ENCODE measurements at places on chromosomes 5 and 9.

- peak; percentile 86 for DNase-seq
These were observed 1166.8 kb downstream of the MAT2B start for GRCh38 chr5:164672205-164672604.

GRCh38 chr9:131275332-131276093 is 797 bp downstream of the FAM78A start:
- no peak for DNase-seq

DNA sequence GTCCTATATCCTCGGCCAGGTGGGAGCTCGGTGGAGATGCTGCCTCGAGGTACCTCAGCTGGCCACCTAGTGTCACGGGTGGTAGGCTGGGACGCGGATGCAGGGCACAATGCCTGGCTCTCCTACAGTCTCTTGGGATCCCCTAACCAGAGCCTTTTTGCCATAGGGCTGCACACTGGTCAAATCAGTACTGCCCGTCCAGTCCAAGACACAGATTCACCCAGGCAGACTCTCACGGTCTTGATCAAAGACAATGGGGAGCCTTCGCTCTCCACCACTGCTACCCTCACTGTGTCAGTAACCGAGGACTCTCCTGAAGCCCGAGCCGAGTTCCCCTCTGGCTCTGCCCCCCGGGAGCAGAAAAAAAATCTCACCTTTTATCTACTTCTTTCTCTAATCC is 2.0 kb downstream of the PCDHGC3 start:
- DNase-seq: no peak

GRCh38 chr9:131272212-131272611 is 4.1 kb downstream of the FAM78A start:
- no peak for DNase-seq

DNA sequence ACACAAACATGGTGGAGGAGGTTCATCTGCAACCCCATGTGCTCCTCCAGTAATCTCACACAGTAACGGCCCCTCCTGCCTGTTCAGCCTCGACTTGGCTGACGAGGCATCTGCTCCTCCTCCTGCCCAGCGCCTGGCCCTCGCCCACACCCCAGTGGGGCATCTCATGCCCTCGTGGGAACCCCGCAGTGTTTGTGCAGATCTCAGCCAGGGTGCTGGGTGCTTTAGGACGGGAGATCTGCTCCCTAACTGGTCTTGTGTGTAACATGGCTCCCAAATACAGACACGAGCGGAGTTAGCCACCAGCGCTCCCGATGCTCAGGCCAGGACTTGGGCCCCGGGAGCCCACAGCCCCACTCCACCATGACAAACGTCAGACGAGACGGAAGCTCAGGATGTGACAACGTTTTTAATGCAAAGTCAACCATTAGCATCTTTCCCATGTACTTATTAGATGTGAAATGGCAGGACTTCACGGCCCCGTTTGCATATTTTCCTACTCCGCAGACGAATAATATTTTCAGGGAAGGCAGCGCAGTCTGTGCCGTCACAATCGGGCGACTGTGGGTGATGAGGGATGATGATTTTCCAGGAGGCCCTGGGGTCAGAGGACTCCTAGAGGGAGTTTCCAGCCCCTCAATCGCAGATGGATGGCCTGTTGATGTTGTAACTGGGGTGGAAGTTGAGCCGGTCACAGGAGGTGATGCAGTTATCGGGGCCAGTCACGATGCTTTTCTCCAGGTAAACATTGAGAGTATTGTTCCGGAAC is 5.5 kb upstream of the MRPS2 start:
- no peak for DNase-seq

- no peak for DNase-seq
These were observed 134.2 kb downstream of the CDH10 start for GRCh38 chr5:24510523-24510988.

GRCh38 chr9:120845255-120845654 is 2.5 kb upstream of the PSMD5 start:
- DNase-seq: no peak

DNA sequence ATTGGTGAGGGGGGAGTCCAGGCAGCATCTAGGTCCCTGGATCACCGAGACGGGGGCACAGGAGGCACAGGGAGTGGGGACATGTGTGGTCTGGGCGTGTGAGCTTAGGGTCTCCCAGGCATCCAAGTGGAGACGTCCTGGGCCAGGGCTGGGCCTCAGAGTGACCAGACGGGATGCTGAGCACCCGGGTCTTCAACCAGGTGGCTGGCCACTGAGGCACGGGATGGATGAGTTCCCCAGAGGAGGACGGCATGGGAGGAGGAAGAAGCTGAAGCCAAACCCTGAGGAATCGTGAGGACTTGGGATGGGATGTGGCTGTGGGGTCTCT is 88.0 kb downstream of the LMX1B start:
- DNase-seq: no peak

- DNase-seq: peak; percentile 73
These were observed 721.0 kb downstream of the NR2F1-AS1 start for GRCh38 chr5:92860061-92860460.

DNA sequence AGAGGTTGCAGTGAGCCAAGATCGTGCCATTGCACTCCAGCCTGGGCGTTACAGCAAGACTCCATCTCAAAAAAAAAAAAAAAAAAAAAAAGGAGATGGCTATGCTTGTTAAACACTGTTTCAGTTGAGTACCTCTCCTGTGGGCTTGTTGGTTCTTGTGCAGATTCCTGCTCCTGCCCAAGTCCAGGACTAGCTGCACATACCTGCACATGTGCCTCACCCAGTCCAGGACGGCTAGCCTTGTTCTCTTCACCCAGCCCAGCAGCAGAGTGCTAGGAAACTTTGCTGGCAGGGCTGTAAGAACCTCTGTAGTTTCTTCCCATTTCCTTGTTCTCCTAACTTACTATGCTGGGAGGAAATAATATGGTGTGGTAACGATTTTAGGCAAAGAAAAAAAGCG is 234.1 kb upstream of the DMRT1 start:
- no peak for DNase-seq

DNA sequence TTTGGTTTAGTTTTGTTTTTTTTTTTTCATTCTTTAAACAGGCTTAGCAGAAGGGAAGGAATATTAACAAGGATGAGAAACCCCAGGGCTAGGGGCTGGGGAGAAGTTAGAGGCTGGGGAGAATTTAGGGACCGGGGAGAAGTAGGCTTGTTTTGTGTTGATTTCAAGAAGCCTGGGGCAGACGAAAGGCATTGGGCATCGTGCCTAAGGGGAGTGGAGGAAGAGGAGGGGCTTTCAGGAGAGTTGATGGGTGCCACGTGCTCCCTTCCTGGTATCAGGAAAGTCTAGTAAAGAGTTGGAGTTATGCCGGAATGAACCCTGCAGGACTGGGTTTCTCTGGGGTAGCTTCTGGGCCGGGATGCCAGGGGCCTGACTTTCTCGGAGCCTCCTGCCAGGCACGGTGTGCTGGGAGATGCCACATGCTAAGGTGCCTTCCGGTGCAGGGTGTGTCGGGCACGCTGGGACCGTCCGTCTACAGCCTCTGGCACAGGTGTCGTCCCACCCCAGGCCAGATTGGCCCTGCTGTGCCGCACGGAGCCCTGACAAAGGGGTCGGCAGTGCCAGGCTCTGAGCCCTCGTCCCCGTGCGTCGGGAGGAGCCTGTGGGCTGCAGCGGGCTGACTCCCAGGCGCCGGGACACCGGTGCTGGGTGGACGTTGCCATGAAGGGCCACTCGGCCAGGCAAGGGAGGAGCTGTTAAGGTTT is 159.9 kb downstream of the OLFM1 start:
- DNase-seq: no peak

- DNase-seq: no peak
These were observed 128.1 kb upstream of the FAM174A start for GRCh38 chr5:100407053-100407452.

DNA sequence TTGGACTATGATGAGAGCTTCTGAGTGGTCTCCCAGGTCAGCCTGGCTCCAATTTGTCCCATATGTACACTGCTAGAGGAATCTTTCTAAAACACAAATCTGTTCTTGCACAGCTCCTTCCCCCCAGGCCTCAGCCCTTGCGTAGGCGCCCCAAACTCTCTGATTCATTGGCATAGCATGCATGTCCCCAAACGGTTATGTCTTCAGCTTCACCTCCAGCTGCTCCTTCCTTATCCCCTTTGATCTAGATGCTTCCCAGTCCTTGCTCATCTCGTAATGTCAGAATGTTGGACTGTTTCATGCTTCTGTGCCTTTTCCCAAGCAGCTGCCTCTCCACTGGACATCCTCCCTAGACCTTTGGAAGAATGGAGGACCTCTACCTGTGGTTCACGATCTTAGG is 60.1 kb upstream of the BASP1 start:
- DNase-seq: no peak

GRCh38 chr5:34728236-34728635 is 72.1 kb downstream of the RAI14 start:
- no peak for DNase-seq

DNA sequence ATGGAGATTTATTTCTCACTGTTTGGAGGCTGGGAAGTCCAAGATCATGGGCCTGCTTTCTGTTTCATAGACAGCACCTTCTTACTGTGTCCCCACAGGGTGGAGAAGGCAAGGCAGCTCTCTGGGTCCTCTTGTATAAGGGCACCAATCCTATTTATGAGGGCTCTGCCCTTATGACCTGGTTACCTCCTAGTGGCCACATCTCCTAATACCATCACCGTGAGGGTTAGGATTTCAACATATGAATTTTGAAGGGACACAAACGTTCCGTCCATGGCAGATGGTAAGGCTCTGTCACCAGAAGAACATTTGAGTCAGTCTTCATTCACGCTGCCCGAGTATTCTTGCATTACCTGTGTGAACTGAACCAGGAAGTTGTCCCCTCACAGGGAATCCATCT is 48.4 kb downstream of the ANKRD33B start:
- no peak for DNase-seq

- DNase-seq: no peak
These were observed 20.5 kb upstream of the CSF1R start for GRCh38 chr5:150106674-150107426.

GRCh38 chr9:101398930-101399642 is 435 bp downstream of the ZNF189 start:
- DNase-seq: peak; percentile 31

- DNase-seq: no peak
These were observed 10.9 kb downstream of the ABL1 start for GRCh38 chr9:130845901-130846481.

DNA sequence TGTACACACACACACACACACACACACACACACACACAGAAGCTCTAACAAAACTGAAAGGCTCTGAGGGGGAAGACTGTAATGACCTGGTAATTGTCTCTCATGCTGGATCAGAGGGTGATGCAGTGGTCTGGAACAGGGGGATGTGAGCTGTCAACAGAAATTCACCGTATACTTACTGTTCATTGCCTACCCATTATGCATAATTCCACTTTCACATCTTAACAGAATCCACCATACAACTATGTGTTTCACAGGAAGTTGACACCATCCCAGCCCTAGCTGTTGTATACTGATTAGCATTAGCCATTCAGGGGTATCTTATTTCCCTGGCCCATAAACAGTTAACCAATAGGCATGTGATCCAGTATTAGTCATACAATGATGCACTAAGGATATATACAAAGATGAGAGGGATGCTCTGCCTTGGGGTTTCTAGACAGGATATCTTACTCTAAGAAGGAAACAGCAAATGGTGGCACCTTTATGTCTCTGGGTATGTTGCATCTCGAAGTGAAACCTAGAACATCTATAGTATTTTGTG is 396.5 kb upstream of the BRINP1 start:
- no peak for DNase-seq

DNA sequence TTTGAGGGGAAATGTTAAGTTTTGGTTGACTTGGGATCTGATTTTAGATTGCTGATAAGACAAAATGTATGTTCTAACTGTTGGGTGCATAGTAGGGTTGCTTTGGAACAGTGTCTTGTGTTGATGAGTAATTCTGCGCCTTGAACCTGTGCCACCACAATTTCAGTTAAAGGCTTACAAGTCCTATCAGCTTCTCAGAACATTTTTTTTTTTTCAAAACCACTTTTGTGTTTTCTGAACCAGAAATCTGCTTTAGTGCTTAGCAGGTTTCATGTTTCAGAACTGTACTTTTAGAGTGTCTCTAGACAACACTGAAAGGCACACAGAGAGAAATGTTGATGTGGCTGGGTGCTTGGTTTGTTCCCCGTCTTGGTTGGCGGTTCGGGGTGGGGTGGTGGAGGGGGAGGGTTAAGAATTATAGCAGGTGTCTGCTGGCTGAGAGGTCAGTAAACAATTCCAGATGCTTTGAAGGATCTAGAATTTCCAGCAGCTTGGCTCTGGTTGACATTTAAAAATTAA is 84.6 kb downstream of the ANKRD55 start:
- peak; percentile 45 for DNase-seq

Measured in spinal cord (tissue), 10 donors.